A172 (cell line): ENCODE measurements at places on chromosomes 13 and 19. TPM values are rescaled to one million over a fixed set of nuclear protein-coding genes. Genes with fewer than 3 reads are reported as not detected.

The SULT2B1 gene
- total RNA-seq, result 0.38 TPM in 1 of 2 replicates, not detected in the other

The MAP2K2 gene
- total RNA-seq, result 203 and 204 TPM in 2 replicates

The FCHO1 gene
- 0.67 and 2.1 TPM in 2 replicates for total RNA-seq

The LRG1 gene
- 0.09 and 0.10 TPM in 2 replicates for total RNA-seq

The TLE2 gene
- 2.3 and 2.4 TPM in 2 replicates for total RNA-seq

The ETV2 gene
- 0.12 and 1.4 TPM in 2 replicates for total RNA-seq

The LRP3 gene
- total RNA-seq, result 85.2 and 86.5 TPM in 2 replicates

The SLC10A2 gene
- total RNA-seq, result not detected in 2 replicates

The ACER1 gene
- total RNA-seq, result not detected in 2 replicates

- DNase-seq, result no peak
Measured at GRCh38 chr19:6325614-6326013, 7.8 kb downstream of the ACER1 start.

GRCh38 chr13:36559375-36559774 lies 114.4 kb upstream of the SERTM1 start:
- DNase-seq, result no peak

DNA sequence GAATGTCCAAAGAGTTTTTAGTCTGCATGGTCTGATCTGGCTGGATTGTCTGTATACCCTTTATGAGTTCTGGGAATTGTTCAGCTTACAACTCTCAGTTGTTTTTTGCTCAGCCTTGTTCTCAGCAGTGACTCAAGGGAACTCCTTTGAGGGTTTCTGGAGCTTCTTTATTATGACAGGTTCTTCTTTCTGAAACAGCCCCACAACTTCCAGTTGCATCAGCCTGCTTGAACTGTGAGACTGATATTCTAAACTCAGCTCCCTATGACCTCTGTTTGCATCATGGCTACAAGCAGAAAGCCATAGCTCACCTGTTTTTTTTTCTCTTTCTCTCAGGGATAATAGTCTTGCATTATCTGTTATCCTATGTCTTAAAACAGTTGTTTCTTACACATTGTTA lies 85.0 kb downstream of the TDRD3 start:
- DNase-seq, result no peak

- DNase-seq, result peak; percentile 65
Measured at GRCh38 chr19:347946-348861, 3.6 kb upstream of the MIER2 start.

GRCh38 chr13:34012382-34012781 lies 194.4 kb downstream of the RFC3 start:
- no peak for DNase-seq

- no peak for DNase-seq
Measured at GRCh38 chr13:106118996-106119395, 416.5 kb downstream of the EFNB2 start.

GRCh38 chr13:67048084-67048820 lies 181.9 kb downstream of the PCDH9 start:
- no peak for DNase-seq

- DNase-seq, result no peak
Measured at GRCh38 chr19:45595814-45596213, 6.2 kb downstream of the GPR4 start.

- no peak for DNase-seq
Measured at GRCh38 chr13:110557082-110557481, 4.4 kb downstream of the RAB20 start.

DNA sequence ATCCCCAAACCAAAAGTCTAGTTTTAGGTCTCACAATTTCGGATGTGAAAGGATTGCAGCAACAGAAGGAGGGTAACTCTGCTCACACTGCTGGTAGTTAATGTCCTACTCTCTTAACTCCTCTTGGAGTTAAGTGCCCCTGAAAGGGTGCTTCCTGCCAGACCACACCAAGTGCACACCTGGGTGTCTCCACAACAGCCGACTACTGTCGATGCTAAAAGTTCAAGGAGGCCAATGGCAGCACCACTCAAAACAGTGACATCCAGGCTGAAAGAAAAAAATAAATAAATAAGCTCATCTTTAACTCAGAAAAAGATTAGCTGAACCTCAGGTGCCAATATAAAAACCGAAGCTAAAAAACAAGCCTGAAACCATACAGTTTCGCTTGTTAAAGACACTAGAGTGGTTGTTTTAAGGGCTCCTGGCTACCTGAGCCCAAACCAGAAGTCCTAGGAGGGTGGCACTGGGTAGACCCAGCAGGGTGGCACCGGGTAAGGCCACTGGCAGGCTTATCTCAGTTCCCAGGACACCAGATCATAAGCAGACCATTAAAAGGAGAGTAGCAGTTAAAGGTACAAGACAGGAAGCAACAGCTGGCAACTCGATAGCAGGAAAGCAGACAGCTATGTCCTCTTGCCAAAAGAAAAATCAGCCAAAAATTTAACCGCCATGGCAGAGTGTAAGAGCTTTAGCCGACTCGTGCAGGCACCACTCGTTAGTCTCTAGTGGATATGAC lies 39.3 kb downstream of the BRD4 start:
- no peak for DNase-seq

GRCh38 chr19:13066933-13067807 lies 35.5 kb downstream of the LYL1 start:
- no peak for DNase-seq
